ENCODE measurements at places on chromosomes 11 and 22.

DNA sequence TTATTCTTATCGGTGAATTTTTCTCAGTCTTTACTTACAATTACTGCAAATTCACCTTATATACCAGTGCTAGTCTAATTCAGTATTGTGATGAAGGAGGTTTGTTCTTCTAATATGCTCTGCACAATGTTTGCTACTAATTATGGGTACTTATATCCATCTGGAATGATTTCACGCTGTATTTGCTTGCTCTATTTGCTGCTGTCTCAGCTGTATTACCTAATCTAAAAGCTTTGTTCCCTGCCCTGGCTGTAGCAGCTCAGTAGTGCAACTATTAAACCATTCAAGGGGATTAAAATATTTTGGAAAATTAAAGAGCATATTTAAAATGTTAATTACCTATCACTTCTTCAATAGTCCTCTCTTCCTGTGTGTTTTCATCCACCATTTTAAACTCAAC is 375.3 kb downstream of the LUZP2 start:
- H3K27ac ChIP-seq = no peak overlapping the region
- H3K4me3 ChIP-seq = no peak overlapping the region
- no peak for DNase-seq
- H3K4me1 ChIP-seq = peaks cover 4% of the 10 kb centered on the region
- H3K27me3 ChIP-seq = no peaks in the 10 kb centered on the region

DNA sequence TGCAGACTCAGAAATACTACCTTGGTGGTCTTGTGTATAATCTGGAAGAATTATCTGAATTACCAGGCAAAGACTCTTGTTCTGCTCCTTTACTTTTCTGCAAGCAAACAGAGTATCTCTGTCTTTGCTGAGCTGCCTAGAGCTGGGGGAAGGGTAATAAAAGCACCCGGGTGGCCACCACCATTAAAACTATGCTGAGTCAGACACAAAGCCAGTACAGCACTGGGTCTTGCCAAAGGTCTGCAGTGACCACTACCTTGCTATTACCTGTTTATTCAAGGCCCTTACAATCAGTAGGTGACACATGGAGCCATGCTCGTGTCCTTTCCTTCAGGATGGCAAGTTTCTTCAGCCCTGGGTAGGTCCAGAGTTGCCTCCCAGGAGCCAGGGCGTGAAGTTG is 420.6 kb upstream of the CNTN5 start:
- DNase-seq = no peak
- no peaks in the 10 kb centered on the region for H3K27me3 ChIP-seq
- H3K4me3 ChIP-seq = no peak overlapping the region
- no peak overlapping the region for H3K27ac ChIP-seq
- no peaks in the 10 kb centered on the region for H3K36me3 ChIP-seq

- H3K4me3 ChIP-seq = no peak overlapping the region
- H3K36me3 ChIP-seq = no peaks in the 10 kb centered on the region
- DNase-seq = peak; percentile 16
Observed at GRCh38 chr11:107651672-107652071, 60.2 kb downstream of the SLN start.

DNA sequence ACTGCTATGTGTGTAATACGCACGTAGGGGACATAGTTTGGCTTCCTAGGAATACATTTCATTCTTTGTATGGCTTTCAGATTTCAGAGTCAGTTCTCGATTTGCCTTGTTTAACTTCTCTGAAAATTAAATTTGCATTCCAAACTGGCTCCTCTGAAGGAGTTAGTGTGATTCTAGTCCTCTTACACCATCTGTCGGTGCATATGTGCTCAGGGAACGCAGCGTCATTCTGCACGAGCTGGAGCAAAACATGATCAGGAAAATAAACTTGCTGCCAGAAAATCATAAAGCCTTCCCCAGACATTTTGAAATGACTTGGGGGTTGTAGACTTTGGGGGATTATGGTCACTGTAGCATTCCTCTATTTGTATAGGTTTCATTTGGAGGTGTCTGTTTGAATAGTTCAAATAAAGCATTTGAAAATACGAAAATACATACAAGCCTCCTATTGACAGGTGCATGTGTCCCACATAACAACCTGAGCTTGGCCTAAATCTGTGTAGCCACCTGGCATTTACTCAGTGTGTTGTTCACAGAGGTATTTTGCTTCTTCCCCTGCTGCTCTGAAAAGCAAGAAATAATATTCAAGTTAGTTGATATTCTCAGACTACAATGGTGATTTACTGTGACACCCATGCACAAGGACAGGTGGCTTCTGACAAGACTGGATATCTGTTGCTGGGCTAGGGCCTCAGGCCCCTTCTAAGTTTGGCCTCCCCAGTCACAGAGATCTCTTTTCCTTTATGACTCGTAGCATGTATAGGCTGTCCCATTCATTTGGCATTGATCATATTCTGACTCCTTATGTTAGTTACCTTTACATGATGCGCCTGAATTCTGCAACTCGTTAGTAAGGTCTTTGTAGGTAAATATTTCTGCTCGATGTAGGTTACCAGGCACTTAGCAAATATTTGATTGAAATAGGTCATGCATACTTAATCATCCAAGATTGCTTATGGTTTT is 81.6 kb upstream of the SORL1-AS1 start:
- H3K27me3 ChIP-seq = no peaks in the 10 kb centered on the region
- H3K27ac ChIP-seq = no peak overlapping the region
- peaks cover 7% of the 10 kb centered on the region for H3K36me3 ChIP-seq
- H3K4me1 ChIP-seq = peaks cover 7% of the 10 kb centered on the region
- no peak for DNase-seq
- H3K4me3 ChIP-seq = no peak overlapping the region

GRCh38 chr22:23237841-23238240 is 57.5 kb downstream of the BCR start:
- H3K4me1 ChIP-seq = peaks cover 43% of the 10 kb centered on the region
- H3K4me3 ChIP-seq = no peak overlapping the region
- H3K36me3 ChIP-seq = no peaks in the 10 kb centered on the region
- no peaks in the 10 kb centered on the region for H3K27me3 ChIP-seq
- no peak for DNase-seq

- no peak overlapping the region for H3K4me3 ChIP-seq
- peaks cover 2% of the 10 kb centered on the region for H3K27me3 ChIP-seq
- H3K36me3 ChIP-seq = no peaks in the 10 kb centered on the region
- no peak for DNase-seq
Observed at GRCh38 chr22:31995807-31996206, 47.3 kb upstream of the SLC5A1 start.

GRCh38 chr22:45631140-45631840 is 40.3 kb upstream of the ATXN10 start:
- H3K36me3 ChIP-seq = no peaks in the 10 kb centered on the region
- no peak overlapping the region for H3K27ac ChIP-seq
- peak; percentile 33 for DNase-seq
- no peak overlapping the region for H3K4me3 ChIP-seq

Data from neural progenitor cell (in vitro differentiated cells).